CD4-positive, alpha-beta T cell treated with Interleukin-2 at 100 ng/mL for 4 hours (primary cell): ENCODE measurements at places on chromosomes 5 and 9.

DNA sequence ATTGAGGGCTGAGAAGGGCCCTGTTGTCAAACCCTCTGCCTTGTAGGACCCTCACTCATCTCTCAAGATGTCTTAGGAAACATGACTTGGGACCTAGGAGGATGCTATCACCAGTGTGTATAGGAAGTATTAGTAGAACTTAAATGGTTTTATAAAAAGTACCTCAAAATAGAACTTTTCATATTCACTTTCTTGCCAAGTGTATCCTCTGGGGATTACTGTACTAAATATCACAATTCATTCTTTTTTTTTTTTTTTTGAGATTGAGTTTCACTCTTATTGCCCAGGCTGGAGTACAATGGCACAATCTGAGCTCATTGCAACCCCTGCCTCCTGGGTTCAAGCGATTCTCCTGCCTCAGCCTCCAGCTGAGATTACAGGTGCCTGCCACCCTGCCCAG, 56.2 kb downstream of the ARHGEF28 start:
- DNase-seq = no peak

DNA sequence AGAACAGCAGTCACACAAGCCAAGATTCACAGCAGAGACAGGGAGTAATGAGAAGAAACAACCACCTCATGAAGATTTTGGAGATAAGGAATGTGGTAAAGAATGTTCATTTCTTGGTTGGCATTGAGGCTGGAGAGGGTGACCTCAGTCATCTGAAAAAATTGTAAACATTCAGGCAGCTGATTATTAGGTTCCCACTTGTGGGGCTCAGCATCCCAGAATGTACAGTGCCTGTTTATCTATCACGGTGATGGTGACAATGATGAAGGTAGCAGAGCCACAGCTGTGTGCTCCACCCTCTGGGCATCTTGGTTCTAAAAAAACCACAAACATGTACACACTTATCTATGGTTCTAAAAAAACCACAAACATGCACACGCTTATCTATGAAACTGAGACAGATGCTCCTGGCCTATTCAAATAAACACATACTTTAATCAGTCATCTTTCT, 143.9 kb upstream of the MOCS2 start:
- DNase-seq = no peak

DNA sequence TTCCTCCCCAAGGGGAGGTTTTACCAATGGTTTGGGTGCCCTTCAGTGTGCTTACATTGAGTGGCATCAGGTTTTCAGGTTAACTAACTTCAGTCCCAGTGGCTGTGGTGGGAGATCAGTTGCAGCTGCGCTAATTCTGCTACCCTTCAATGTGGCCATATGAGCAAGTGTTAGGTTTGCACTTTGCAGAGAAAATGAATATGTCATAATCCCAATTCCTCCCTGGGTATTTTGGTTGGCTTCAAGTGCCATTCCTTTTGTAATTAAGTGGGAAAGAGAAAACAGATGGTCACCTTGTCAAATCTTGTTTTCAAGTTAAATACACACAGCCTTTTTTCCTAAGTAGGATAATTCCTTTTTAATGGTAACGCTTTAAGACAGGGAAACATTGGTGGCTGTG, 236.2 kb downstream of the TLE4 start:
- no peak for DNase-seq

- DNase-seq = no peak
These were observed 1.7 kb downstream of the ABCA2 start for GRCh38 chr9:137026384-137026783.

GRCh38 chr9:136412962-136413361, 2.5 kb downstream of the PMPCA start:
- DNase-seq = no peak

DNA sequence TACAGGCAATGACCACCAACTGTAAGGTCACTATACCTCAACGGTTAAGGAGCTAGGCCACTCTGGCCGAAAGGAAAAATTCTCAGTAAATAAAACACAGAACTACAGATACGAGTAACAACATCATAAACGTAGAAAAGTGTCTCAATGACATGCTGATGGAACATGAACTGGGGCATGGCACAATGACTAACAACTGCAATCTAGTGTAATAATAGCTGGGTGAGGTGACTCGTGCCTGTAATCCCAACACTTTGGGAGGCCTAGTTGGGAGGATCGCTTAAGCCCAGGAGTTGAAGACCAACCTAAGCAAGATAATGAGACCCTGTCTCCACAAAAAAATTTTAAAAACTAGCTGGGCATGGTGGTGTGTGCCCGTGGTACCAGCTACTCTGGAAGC, 9.8 kb upstream of the RAPGEF6 start:
- no peak for DNase-seq

DNA sequence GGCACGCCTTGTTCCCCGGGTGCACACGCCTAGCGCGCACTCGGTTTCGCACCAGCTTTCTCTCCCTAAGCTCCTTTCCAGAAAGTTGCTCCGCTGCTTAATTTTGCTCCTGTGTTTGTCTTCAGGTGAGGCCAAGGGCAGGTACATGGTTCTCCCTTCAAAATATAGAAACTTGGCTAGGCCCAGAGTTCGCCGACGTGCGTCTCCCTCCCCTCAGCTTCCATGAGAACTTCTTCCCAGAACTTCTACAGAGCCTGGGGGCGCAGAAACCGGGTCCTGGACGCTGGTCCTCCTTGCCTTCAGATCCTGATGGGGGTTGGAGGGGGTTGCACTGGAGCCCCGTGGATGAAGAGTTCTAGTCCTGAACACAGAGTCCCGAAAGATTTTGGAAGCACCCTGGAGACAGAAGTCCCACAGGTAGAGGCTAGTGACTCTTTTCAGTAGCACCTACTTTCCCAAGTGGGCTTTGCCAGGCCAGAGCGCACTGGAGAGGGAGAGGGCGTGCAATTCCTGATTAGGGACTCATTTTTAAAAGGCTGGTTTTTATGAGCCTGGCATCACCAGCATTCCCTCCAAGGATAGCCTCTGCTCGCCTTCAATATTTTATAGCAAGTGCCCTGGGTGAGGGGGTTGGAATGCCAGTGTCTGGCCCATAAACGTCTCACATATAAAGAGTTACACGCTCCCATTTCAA, 128.4 kb downstream of the TMEM174 start:
- no peak for DNase-seq
